Activated CD4-positive, alpha-beta T cell treated with anti-CD3 and anti-CD28 coated beads for 1 hour (primary cell): ENCODE measurements at places on chromosomes 3 and 15.

GRCh38 chr15:70818580-70818979 lies 35.4 kb downstream of the LARP6 start:
- no peak for DNase-seq

- no peak for DNase-seq
These were observed 189.0 kb upstream of the ICE2 start for GRCh38 chr15:60667925-60668324.

DNA sequence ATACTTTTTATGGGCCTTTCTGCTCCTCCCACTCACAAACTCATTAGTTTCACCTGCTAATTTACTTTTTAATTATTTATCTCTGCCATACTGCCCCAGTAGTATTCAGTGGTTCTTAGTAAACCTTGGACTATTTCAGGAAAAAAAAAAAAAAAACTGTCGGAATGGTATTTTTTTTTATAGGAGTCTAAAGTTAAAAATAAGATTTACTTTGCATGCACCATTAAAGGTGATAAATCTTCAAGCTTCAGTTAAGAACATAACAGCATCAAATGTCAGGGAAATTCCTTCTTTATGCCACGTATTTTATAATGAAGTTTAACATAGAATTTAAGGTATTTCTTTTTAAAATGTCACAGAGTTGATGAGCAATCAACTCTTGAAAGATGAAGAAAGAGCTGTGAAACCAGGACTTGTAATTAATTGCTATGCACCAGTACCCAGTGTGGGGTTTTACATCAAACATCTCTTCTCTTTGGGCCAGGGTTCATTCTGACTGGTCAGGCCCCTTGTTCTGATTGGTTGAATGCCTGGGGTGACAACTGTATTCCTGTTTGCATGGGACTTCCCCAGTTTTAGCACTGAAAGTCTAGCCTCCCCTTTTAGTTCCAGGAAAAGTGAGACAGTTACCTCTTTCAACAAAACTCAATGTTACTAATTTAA lies 40.3 kb upstream of the PTPRG start:
- DNase-seq, result no peak

DNA sequence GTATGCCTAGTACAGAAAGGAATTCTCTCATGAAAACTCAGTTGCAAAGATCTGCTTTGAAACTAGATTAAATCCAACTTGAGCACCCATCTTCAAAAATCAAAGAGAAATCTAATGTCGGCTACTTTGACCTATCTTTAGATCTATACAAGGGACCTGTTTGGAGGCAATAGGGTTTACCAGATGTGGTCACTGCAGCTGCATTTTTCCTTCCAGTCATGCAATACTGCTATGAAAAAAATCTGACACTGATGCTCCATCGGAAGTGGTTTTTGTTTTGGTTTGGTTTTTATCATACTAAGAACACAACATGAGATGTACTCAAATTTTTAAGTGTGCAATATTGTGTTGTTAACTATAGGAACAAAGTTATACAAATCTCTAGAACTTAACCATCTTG lies 169.5 kb downstream of the BCHE start:
- DNase-seq, result no peak

GRCh38 chr3:24493746-24494617 lies 668 bp downstream of the THRB start:
- DNase-seq, result no peak
